Brain pericyte (primary cell): ENCODE measurements at places on chromosomes 11 and 22.

DNA sequence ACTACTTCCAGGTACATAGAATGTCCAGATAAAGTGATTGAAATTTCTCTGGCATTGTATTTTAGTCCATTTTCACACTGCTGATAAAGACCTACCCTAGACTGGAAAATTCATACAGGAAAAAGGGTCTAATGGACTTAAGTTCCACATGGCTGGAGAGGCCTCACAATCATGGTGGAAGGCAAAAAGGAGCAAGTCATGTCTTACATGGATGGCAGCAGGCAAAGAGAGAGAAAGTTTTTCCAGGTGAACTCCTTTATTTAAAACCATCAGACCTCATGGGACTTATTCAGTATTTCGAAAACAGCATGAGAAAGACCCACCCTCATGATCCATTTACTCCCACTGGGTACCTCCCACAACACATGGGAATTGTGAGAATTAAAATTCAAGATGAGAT is 1359.7 kb upstream of the RAG2 start:
- DNase-seq = no peak

DNA sequence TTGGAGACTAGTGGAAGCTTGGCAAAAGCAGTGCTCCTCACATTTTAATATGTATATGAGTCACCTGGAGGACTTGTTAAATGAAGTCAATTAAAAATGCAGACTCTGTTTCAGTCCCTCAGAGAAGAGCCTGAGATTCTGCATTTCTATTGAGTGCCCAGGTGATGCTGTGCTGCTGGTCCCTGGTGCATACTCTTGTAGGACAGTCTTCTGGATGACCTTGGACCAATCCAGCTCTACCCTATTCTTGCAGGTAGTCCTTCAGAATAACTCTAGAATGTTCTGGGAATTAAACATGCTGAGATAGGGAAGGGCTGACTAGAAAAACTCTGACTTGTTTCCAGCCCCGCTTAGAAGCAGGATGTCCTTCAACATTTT is 115.9 kb downstream of the CASP12 start:
- DNase-seq = no peak

GRCh38 chr22:45207981-45208664 is 32.6 kb downstream of the KIAA0930 start:
- peak; percentile 85 for DNase-seq

DNA sequence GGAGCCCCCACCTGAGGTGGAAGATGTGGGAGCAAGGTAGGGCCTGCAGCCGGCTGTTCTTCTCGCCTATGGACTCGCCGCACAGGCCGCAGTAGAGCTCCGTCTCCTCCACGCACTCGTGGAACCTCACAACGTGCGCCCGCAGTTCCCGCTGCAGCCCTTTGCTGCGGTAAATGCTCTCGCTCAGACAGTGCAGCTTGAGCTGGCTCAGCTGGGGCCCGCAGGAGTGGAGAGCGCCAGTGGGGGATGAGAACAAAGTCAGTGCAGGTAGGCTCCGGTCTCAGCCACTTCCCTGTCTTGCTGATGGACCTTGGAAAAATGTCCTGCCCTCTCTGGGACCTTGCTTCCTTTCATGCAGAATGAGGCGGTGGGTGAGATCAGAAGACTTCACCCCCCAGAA is 10.2 kb downstream of the RAPSN start:
- DNase-seq = no peak

- no peak for DNase-seq
Measured at GRCh38 chr11:27282806-27283205, 80.2 kb downstream of the CCDC34 start.

DNA sequence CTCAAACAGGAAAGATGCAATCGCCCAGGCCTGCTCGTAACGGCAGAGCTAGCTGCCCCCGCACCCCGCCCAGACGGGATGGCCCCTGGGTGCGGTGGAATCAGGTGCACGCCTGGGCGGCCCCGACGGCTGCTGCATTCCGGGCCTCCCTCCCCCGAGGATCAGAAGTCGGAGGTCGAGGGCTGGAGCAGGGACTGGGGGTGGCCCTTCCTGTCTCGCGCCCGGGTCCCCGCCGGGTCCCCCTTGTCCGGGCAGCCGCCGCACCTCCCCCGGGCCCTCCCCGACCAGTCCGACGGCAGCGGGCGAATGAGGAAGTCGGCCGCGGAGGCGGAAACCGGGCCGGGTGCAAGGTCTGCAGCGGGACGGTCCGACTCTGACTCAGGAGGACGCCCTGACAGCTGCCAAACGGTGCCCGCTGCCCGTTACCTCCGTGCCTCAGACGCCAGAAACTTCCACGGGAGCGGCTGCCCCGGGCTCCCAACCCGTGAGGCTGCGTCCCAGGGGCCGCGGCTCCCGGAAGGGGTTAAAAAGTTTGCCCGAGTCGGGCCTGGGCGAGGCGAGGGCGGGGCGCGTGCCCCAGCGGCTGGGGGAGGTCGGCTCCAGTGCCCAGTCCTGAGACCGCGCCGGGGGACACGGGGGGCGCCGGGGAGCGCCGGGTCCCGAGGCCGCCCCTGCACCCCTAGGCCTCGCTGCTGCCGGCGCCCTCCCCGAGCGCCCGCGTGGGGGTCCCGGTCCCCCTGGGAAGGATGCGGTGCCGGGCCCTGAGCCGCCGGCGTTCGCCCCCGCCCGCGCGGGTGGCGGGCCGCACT is 663 bp downstream of the MYH9 start:
- DNase-seq = no peak
